ENCODE measurements at places on chromosomes 5 and 9. TPM values are rescaled to one million over a fixed set of nuclear protein-coding genes. Genes with fewer than 3 reads are reported as not detected.

DNA sequence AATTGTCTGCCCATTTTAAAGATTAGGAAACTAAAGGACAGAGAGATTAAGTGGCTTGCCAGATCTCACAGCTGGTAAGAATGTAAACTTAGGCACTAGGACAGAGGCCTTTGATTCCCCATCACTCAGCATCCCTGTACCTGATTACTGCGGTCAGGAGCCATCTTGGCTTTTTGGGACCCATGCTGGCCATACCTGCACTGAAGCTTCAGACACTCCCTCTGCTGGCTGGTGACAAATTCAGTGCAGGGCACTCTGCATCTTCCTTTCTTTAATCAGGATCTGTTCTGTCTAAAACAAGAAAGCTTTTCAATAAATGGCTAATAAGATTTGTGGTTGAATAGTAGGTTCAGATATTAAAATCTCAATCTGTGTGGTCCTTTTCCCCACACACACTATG, 215.5 kb upstream of the RORB start:
- no peak for DNase-seq

DNA sequence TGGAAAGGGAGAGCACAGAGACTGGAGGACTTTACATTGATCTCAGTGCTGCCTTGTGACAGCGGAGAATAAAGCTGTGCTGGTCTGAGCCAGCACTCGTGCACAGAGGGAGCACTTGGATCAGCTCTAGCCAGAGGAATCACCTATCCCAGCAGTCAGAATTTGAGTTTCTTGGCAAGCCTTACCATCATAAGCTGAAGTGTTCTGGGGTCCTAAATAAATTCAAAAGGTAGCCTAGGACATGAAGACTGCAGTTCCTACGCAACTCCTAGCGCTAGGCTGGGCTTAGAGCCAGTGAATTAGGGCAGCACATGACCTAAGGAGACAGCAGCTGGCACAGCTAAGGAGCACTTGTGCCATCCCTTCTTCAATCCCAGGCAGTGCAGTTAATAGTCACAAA, 119.5 kb downstream of the HMHB1 start:
- peak; percentile 16 for DNase-seq

Gene TAF1L
- total RNA-seq, result not detected

- DNase-seq, result no peak
These were observed 328 bp downstream of the CAMSAP1 start for GRCh38 chr9:135907006-135907430.

DNA sequence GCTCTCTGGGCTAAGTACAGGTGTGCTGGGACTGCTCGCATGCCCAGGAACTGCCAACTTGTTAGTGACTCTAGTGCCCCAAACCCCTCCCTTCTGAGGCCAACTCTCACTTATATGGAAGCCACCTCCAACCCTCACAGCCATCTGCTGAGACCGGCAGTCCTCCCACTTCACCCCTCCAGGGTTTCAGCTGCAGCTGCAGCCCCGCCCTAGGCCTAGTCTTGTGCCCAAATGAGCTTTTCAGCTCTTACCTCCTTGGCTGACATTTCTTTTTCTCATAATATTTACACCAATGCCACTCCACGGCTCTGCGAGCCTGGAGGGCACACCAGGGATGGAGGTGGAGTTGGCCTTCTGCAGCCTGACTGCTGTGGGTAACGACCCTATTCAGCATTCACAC, 166.6 kb downstream of the ROR2 start:
- DNase-seq, result no peak

DNA sequence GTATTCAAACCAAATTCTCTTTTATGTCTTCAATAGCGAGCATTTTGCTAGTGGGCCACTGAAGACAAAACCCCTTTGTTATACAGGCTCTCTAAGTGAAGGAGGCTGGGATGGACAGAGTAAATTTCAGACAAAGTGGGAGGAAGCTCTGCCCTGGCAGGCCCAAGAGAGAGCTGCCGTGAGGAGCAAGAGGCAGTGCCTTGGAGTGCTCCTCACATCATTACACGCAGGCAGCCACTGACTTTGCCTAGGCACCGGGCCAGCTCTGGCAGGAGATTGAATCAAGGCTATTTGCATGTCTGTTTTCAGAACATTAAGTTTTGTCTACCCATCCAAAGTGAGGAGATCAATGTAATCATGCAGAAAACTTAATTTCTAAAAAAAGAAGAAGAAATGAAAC, 167.7 kb downstream of the CCDC192 start:
- peak; percentile 77 for DNase-seq

DNA sequence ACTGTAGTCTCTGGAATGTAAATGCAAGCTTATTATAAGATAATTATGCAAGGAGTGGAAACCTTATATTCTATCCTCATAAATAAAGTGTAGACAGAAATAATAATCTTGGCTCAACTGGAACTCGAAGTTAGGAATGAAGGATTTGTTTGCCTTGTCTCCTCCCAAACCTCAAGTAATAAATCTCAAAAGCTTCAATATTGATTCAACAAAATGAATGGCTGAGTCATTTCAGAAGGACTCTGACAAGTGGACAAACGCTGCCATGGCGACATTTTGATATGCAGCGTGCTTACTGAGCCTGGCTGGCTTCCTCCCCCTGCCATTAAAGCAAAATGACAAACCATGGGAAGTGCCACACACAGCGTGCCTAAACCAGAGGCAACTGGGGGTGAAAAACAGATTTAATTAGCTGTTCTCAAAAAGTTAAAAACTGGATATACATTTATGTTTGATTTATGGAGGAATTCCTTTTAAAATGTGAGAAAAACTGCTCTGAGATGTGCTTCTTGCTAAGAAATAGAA, 10.5 kb upstream of the ADGRV1 start:
- DNase-seq, result no peak

Gene GABRA1
- not detected for total RNA-seq

DNA sequence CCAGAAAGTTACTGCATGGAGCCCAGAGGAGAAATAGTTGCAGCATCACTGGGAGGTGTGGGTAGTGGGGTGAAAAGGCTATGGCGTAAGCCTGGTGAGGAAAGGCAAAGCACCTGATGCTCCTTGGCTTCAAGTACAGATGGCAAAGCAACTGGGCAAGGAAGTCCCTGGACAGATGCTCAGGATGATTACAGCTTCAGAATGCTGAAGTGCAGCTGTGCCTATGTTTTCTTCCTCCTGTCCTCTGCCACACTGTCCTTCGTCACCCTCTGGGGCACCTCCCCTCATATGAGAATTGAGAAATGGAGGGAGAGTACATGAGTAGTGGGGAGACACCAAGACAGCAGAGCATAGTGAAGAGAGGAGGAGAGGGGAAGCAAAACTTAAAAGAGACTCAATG, 328.0 kb downstream of the PDE4D start:
- DNase-seq, result no peak

Gene TLR4
- 16.8 TPM for total RNA-seq

Gene EDIL3
- 48.1 TPM for total RNA-seq

DNA sequence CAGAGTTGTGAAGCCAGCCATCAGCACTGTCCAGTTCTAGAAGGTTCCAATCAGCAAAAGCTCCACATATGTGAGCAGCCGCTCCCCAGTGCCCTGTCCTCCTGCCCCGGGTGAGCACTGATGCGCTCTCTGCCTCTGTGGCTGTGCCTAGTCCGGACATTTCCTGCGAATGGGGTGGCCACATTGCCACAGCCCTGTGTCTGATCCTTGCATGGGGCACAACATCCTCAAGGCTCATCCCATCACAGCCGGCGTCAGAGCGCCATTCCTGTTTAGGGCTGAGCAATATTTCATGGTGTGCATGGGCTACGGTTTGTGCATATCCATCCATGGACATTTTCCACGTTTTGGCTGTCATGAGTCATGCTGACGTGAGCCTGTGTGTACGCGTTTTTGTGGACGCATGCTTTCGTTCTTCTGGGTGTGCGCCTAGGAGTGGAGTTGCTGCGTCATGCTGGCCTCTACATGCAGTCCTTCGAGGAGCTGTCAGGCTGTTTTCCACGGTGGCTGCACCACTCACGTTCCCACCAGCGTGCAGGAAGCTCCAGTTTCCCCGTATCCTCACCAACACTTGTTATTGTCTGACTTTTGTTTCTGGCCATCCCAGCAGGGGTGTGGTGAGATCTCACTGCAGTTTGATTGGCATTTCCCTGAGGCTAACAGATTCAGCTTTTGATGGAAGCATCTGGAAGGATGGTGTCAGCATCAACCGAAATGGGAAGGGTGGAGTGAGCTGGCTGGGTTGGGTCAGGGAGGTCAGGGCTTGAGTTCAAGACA, 9.7 kb upstream of the SLC6A18 start:
- no peak for DNase-seq

Gene F2RL1
- 3.1 TPM for total RNA-seq

Gene NR2F1
- 20.5 TPM for total RNA-seq

Gene SLC27A6
- not detected for total RNA-seq

DNA sequence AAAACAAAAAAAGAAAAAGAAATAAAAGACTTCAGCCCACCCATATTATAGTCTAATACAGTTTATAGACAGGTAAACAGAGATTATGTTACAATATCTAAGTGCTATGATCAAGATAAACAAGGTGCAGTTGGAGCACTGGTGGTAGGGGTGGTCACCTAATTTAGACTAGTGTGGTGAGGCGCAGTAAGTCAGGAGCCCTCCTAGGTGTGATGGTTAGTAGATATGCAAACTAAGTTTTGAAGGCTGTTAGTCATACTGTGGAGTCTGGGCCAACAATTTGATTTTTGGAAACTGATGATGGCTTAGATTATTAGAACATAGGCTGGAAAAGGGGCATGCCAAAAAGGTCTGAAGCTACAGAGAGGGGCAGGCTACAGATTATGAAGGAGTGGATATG, 14.7 kb downstream of the NIPBL start:
- DNase-seq, result no peak

DNA sequence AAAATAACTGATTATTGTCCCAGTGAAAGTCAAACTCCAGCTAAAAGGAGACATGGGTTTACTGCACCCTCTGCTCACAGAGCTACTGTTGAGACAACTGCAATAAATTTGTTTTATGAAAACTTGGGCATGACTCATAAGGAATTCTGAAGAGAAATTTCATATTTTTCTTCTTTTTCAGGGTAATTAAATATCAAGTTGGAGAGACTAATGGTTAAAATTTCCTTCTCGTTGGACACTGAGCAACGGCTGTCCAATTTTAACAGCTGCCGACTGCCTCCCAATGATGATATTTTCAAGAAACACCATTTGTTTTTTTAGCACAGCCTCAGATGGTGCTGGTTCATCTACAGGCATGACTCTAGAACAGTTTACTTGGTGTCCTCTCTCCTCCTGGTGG, 259.2 kb upstream of the RGMB start:
- no peak for DNase-seq

Gene BARX1
- total RNA-seq, result 0.09 TPM

- DNase-seq, result peak; percentile 27
These were observed 215.5 kb downstream of the TMEM167A start for GRCh38 chr5:82861701-82862100.

Gene PCDHGC3
- 53.7 TPM for total RNA-seq

DNA sequence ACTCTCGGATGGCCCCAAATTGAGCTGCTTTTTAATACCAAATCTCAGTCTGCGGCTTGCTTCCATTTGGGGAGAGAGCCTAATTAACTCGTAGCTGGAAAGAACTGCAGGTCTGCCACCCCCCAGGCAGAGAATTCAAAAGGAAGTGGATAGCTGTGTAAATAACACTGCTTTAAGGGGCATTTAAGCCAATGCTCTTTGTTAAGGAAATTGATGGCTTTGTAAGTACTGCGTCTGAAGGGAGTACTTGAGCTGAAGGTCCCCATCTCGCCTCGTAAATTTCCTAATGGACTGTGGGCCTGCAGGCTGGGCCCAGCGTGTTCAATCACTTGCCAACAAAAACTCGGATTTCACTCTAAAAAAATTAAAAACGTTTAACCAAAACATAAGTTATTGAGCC, 132.7 kb downstream of the PAPPA start:
- DNase-seq, result peak; percentile 46

DNA sequence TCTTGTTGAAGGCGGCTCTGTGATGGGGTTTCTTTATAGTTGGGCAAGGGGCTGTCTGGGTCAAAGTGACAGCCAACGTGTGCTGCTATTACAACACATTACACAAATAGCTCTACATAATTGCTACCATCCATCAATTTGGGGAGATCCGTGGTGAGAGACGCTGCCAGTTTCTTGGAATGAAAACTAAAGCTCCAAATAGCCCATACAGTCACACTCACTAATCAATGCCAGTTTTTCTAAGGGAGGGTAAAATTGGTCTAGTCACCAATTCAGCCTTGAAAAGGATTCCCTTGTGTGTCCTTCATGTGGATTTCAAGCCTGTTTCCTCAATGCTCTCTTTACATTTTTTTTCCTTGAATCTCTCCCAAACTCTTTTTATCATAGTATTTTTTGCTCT, 343.3 kb upstream of the KLF4 start:
- DNase-seq, result no peak

DNA sequence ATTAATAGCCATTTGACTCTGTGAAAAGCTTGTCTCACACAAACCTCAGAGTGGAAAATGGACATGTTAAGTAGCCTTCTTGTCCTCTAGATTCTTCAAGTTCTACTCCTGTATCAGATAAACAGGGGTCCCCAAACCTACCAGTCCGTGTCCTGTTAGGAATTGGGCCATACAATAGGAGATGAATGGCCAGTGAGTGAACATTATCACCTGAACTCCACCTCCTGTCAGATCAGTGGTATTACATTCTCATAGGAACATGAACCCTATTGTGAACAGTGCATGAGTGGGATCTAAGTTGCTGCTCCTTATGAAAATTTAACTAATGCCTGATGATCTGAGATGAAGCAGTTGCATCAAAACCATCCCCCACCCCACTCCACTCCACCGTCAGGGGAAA, 136.3 kb downstream of the TMEM232 start:
- peak; percentile 16 for DNase-seq

Gene NUTM2G
- total RNA-seq, result not detected

Gene STKLD1
- total RNA-seq, result 0.33 TPM

Gene TTC39B
- total RNA-seq, result 22.1 TPM

Gene NTNG2
- 2.4 TPM for total RNA-seq

GRCh38 chr5:111070272-111071134, 1.0 kb upstream of the TSLP start:
- DNase-seq, result peak; percentile 25

Gene SPINK13
- total RNA-seq, result not detected

Gene MSX2
- under 0.01 TPM for total RNA-seq

DNA sequence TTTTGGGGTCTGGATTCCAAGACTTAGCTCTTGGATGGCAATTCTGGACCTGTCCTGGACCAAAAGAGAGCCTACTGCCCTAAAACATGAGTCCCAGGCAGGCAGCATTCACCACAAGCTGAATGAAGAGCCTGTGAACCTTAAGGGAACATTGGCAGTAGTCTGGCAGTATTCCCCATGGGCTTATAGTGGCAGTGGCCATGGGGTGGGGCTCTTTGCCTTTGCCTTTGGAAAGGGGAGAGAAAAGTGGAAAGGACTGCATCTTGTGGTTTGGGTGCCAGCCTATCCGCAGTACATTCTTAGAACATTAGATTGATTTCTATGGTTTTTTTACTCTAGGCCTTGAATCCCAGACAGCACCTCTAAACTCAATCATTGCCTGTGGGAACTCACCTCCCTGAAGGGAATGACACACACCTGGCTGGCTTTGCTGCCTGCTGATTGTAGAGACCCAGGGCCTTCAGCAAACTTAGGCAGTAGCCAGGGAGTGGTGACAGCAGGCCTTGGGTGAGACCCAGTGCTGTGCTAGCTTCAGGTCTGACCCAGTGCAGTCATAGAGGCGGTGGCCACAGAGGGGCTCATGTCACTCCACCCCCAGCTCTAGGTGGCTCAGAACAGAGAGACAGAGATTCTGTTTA, 216.3 kb downstream of the CETN3 start:
- no peak for DNase-seq

Gene DIMT1
- 32.7 TPM for total RNA-seq

Measured in fibroblast of the aortic adventitia (primary cell).